ENCODE measurements at places on chromosomes 16 and 17.
A peak's percentile ranks its signal among the peaks of the same experiment; 100 is the strongest.

- DNase-seq = no peak
Measured at GRCh38 chr17:66942451-66943264, 21.8 kb upstream of the CACNG4 start.

DNA sequence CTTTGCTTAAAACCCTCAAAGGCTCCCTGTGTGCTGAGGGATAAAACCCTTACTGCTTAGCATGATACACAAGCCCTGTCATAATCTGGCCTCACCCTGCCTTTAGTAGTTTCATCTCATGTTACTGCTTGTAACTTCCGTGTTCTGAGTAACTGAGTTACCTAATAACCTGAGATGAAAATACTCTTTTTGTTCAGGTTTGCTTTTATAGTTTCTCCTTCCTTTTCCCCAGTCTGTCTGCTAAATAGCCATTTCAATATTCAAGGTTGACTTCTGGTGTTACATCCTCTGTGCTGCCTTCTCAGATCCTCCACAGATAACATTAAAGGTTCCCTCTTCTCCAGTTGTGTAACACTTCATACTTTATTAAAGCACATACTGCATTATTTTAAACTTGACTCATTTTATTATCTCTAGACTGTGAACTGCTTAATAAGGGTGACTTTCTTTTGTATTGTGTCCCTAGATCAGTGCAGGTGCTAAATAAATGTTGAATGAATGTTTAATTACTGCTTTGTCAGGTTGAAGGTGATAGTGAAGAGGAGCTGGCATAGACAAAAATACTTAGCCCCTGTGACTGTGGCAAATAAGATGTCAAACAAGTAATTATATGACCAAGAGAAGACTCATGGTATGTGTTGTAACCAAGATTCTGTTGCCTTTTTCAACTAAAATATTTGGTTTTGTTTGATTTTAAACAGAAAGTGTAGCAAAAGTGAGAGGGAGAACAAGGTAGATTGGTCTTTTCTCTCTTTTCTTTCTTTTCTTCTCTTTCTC is 47.8 kb downstream of the NFAT5 start:
- no peak for DNase-seq

- peak; percentile 73 for DNase-seq
Measured at GRCh38 chr17:43360739-43361505, 37.9 kb upstream of the ARL4D start.

- DNase-seq = no peak
Measured at GRCh38 chr16:4182581-4183236, 59.2 kb downstream of the SRL start.

DNA sequence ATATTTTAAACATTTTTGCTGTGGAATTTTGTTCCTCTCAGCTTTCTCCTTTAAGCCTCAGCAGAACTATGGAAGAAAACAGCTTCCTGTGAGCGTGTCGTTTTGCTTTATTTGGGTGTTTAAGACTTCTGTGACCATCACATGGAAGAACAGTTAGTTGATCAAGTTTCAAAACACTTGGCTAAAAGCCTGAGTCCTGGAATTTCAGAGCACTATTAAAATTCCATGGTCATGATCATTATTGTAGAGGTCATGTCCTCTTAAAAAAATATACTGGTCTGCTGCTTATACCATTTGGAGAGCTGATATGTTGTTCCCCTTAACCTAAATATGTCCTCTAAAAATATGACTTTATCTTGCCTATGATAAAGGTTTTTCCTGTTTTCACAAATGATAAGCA is 12.6 kb upstream of the CDR2 start:
- DNase-seq = no peak

DNA sequence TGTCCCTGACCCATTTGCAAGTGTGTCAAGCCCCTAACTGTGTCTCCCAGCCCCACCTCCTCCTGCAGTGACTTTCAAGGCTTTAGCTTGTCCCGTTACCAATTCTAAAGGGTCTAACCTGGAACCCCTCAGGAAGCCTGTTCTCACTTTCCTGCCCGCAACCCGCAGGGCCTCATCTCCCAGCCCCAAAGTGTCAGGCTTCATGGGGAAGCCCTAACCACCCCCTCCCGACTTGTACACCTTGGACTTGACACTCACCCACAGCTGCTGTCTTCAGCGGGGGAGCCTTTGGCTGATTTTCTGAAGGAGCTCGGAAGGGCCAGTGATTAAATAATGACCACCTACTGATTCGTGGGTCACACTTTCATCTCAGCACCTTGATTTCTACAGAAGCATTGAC is 33.1 kb downstream of the NLRC5 start:
- DNase-seq = no peak

GRCh38 chr16:86157616-86158247 is 258.8 kb downstream of the IRF8 start:
- DNase-seq = peak; percentile 33

GRCh38 chr16:53632526-53632925 is 71.1 kb downstream of the RPGRIP1L start:
- DNase-seq = no peak

GRCh38 chr16:1991948-1992703 is 2.4 kb downstream of the SYNGR3 start:
- peak; percentile 81 for DNase-seq

DNA sequence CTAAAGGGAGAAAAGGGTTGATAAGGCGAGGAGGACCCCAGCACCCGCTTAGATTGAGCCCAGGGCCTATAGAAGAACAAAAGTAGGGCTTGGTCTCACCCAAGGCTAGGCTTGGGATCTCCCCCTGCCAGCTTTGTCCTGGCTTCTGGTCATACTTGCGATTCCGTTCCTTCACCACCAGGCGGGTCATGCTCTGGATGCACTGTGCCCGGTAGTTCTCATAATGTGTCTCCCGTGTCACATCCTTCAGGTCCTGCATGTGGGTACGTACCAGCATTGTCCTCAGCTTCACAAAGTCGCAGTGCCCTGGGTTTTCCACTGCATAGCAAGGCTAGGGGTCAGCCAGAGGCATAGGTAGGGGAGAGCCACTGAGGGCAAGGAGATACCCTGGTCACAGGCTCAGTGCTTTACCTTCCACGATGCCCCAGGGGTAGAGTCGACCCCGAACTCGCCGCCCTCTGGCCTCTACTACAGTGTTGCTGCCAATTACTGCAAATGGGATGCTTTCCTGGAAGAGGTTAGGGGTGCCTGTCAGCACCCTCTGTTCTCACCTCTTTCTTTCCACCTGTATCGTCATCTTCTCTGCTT is 6.5 kb upstream of the MTMR4 start:
- no peak for DNase-seq

DNA sequence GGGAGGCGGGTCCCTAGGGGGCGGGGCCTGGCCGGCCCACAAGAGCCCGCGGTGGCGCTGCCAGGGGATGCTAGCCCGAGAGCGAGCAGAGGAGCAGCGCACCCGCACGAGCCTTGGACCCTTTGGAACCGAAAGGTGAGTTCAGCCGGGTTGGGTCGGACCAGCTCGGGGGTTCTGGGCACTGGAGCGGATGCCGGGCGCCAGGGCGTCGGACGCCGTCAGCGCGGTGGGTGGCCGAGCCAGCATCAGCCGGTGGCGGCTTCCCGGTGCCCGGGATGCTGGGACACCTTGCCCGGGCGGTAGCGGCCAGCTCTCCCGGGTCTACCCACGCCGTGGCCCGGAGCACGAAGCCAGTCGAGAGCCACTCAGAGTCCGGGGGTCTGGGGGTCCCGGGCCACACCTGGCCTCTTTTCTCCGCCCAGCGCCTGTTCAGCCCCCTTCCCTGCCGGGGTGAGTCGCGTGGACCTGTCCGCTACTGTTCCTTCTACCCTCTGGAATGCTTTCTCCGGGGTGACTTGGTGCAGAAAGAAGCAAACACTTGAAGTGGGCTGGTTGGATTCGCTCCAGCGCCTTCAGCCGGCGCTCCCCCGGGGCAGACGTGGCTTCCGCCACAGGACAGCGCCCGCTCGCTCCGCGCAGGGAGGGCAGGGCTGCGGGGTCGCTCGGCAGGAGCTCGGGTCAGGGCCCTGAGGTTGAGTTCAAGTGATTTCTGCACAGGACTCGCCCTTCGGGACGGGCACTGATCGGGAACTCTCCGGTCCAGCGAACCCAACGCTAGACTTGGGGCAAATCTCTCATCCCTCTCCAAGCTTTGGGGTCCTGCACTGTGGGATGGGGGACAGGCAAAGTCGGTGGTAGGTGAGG is at the start of gene SCNN1G:
TSS of gene SCNN1G (plus strand) at position 67 of the 864 bp plus-strand sequence. CDS start 3,527 bp downstream, outside the sequence.
- DNase-seq = no peak

DNA sequence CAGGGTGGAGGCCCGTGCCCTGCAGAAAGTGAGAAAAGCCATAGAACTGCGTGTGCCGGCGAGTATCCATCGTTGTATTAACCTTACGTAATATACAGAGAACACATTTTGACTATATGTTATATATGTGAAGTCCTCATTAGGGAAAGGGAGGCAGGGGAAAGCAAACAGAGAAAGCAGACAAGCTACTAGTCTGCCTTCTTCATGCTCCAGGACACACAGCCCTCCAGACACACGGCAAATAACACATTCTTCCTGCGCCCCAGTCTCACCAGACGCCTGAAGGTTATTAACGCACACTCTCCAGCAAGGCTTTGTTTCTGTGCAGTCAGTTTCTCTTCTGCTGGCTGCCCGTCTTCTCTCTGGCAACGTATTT is 28.8 kb downstream of the PRDM7 start:
- DNase-seq = no peak

- DNase-seq = no peak
Measured at GRCh38 chr17:77444984-77445759, 304.4 kb downstream of the SEC14L1 start.

DNA sequence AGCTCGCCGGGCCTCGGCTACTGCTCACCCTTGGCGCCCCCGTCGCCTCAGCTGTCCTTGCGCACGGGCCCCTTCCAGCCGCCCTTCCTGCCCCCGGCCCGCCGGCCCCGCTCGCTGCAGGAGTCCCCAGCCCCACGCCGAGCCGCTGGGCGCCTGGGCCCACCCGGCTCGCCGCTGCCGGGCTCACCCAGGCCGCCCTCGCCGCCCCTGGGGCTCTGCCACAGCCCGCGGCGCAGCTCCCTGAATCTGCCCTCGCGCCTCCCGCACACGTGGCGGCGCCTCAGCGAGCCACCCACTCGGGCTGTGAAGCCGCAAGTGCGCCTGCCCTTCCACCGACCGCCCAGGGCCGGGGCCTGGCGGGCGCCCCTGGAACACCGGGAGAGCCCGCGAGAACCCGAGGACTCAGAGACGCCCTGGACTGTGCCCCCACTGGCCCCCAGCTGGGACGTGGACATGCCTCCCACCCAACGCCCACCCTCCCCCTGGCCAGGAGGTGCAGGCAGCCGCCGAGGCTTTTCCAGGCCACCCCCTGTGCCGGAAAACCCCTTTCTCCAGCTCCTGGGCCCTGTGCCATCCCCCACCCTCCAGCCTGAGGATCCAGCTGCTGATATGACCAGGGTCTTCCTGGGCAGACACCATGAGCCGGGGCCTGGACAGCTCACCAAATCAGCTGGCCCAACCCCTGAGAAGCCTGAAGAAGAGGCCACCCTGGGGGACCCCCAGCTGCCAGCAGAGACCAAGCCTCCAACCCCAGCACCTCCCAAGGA is 12.8 kb downstream of the MYO15A start:
- DNase-seq = no peak

GRCh38 chr17:9287306-9287705 is 266.0 kb downstream of the NTN1 start:
- no peak for DNase-seq

GRCh38 chr16:6913566-6913965 is 419.1 kb upstream of the RBFOX1 start:
- no peak for DNase-seq

DNA sequence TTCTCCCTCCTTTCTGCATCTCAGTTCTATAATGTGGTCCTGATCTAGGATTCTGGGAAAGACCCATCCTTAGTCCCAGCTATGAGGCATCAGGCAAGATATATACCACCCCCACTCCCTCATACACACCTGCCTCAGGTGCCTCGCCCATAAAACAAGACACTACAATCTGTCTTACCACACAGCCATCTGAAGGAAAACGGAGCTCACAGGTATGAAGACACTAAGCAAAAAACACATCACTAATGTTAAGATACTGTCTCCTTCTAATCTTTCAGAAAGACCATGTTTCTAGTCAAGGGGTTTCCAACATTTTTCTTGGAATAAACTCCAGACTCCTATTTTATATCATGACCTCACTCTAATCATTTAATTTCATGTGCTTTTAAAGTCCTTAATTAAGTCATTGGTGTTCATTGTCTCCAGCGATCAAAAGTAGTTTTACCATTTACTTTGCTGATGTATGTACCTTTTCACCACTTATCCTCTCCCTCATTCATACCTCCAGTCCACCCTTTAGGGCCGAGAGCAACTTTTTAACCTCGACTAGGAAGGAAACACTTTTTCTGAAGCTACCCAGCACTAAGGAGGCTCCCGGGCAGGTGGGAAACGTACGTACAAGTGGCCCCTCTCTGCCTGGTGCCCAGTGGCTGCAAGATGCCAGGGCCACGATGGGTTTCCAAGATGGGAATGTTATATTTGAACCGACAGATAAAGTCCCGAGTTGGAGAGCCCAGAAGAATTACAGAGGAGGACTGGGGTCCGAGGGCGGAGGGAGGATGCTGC is 979 bp downstream of the MAP3K14 start:
- DNase-seq = no peak

GRCh38 chr17:49915670-49916069 is 53.3 kb upstream of the DLX4 start:
- no peak for DNase-seq

- DNase-seq = no peak
Measured at GRCh38 chr16:80889779-80890359, 85.5 kb upstream of the CDYL2 start.

DNA sequence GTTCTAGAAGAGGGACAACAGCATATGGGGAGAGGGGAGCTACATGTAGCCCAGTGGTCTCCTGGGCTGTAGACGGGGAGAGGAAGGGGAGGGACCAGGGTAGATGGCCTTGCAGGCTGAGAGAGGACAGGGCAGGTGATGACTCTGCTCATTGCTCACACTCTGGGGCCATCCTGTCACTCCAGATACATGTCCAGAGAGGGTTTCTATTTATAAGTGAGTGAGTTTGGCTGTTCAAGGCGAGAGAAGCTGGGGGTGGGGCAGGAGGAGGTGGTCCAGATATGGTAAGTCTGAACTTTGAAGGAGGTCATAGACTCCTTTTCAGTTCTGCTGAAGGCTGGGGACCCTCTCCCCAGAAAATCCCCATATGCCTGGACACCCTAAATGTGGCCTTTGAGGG is 22.2 kb downstream of the CACNA1G start:
- no peak for DNase-seq

- no peak for DNase-seq
Measured at GRCh38 chr17:10745231-10745630, 15.4 kb upstream of the TMEM220 start.

- no peak for DNase-seq
Measured at GRCh38 chr16:10964891-10965326, 20.5 kb downstream of the CLEC16A start.

DNA sequence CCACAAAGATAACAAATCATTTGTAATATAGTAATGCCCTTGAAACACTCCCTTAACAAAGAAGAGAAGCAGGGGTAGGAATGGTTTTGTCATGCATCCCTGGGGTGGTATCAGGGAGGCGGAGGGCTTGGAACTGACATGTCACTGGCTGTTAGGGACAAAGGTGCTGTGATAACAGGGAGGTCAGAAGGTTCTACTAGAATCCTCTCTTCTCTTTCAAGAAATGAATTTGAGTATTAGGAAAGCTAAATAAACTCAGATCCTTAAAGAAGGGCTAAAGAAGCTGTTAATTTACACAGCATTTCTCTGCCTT is 65.4 kb upstream of the ADAMTS18 start:
- DNase-seq = no peak
